Brain microvascular endothelial cell (primary cell): ENCODE measurements at places on chromosomes 5 and 9.
A peak's percentile ranks its signal among the peaks of the same experiment; 100 is the strongest.

- no peak for DNase-seq
Measured at GRCh38 chr9:7802666-7803065, 3.1 kb upstream of the DMAC1 start.

DNA sequence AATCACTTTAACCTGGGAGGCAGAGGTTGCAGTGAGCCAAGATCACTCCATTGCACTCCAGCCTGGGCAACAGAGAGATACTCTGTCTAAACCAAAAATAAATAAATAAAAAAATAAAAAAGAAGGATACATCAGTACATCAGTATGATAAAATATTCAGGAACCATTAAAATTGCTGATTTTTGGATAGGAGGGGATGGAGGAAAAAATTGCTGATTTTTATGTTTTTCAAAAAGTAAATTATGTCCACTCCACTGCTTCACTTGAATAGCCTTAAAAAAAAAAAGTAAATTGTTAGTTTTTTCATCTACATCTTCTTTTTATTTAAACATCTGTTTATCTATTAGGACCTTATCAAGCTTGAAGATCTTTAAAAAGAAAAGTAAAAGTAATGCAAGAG lies 7.4 kb upstream of the GAPVD1 start:
- no peak for DNase-seq

- DNase-seq = peak; percentile 3
Measured at GRCh38 chr9:12853051-12853450, 78.2 kb downstream of the LURAP1L start.

DNA sequence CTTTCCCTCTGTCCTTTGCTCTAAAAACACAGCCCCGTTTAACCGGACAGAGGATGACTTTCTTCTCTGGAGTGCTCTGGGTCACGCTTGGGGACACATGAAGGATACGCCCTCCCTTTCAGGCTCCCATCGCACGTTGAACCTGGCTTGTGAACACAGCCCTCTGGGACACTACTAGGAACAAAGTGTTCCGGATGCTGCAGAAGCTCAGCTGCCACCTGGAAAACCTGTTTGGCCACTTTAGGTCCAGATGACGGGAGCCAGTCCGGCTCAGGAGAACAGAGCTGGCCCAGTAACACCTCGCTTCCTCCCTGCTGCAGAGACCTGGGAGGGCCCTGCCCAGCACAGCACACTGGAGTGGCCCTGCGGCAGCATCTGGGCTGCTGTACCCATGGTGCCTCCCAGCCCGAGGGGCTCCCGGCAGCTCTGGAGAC lies 60.1 kb downstream of the GADD45G start:
- DNase-seq = no peak

- peak; percentile 84 for DNase-seq
Measured at GRCh38 chr5:93532370-93532769, 48.6 kb downstream of the NR2F1-AS1 start.
